ENCODE measurements at places on chromosomes 3 and 15.

- no peak for DNase-seq
Measured at GRCh38 chr3:87390353-87390752, 114.0 kb upstream of the POU1F1 start.

- DNase-seq, result no peak
Measured at GRCh38 chr3:75101329-75102147, 487.1 kb upstream of the CNTN3 start.

DNA sequence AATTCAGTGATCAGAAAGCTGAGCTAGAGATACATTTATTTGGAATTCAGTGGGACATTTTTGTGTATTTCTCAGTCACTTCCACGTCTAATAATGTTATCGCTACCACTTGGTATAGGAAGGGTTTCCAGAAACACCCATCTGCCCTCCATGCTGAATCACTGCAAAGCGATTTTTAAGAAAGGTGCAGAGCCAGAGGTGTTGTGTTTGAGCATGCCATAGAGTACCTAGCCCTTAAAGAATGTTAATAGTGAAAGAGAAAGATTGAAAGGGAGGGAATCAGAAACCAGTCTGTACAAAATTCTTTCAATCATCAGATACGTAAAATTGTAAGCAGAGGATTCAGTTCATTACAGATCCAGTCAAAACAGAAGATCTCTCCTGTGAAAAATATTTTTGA is 80.1 kb upstream of the ARL6 start:
- DNase-seq, result no peak

DNA sequence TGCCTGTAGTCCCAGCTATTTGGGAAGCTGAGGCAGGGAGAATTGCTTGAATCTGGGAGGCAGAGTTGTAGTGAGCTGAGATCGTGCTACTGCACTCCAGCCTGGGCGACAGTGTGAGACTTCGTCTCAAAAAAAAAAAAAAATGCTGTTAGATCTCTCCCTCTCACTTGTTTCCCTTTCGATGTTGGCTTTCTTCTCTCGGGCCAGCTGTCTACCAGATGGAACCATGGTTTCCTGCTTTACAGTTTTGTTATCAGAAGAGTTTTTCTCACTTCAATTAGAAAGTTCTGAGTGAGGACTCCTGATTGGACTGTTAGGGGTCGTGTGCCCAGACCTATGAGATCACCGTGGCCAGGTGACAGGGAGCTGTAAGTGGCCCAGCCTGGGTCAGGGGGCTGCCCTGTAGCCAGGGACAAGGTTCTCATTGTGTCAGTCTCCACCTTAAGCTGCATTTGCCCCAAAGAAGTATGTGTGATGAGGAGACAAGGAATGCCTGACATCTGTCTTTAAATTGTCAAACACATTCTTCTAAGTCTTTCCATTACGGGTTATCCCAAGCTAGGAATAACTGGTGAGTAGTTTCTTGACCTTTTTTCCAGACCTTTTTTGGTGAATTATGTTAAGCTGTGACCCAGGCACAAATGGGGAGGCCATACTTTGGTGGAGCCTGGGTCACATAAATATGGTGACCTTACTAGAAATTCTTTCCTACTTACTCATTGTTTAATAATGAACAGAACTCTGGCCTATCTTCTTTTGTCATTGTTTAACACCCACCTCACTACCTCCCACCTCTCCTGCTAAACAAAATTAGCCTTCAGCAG is 25.2 kb downstream of the SNAPC5 start:
- DNase-seq, result peak; percentile 63

GRCh38 chr3:196514913-196515621 is at the start of gene SMCO1:
SMCO1 (minus strand) TSS chr3:196515346; CDS start chr3:196515209, 137 bp downstream.
- no peak for DNase-seq
